ENCODE measurements at places on chromosomes 2 and 18.

- DNase-seq: no peak
These were observed 593.4 kb downstream of the DCC start for GRCh38 chr18:52933356-52933755.

GRCh38 chr2:3266925-3267867, 110.4 kb downstream of the EIPR1 start:
- no peak for DNase-seq

DNA sequence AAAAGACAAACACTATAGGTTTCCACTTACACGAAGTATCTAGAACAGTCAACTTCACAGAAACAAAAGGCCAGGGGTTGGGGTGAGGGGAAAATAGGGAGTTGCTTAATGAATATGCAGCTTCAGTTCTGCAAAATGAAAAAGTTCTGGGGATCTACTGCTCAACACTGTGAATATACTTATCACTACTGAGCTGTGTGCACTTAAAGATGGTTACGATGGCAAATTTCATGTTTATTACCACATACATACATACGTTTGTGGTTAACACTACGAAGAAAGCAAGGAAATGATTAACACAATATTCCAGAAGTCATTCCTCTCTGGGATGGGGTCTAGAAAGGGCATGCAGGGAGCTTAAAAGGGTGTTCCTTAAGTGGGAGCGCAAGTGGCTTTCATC, 19.3 kb downstream of the MBOAT2 start:
- no peak for DNase-seq

GRCh38 chr18:27600245-27600644, 415.1 kb upstream of the CHST9 start:
- DNase-seq: no peak

DNA sequence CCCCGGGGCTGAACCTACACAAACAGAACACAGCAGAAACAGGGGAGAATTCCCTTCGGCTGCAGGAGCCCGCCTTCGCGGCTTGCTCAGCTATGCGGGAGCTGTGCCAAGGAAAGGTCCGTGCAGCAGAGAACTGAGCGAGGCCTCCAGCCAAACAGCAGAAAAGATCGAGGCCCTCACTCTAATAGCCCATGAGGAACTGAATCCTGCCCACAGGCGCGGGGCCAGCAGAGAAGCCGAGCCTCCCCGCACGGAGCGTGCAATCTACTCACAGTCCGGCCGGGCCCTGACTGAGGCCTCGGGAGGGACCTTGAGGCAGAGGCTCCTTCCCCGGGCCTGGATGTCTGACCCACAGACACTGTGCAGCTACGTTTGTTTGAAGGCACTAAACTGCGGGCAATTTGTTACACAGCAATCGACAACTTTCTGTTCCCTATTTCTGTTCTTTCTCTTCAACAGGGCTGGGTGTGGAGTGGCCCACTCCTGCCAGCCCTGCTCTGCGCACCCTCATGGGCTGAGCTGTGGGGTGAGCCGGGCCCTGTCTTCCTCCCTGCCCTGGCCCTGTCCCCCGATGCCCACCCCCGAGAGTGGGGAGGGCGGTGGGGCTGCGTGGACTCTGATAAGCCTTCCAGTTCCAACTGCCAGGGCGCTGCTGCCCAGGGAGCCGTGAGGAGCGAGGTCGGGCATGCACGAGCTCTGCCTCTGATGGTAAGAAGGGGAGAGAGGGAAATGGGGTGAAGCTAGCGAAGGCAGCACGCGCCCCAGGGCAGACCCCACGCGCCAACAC, 13.7 kb downstream of the HES6 start:
- DNase-seq: no peak

DNA sequence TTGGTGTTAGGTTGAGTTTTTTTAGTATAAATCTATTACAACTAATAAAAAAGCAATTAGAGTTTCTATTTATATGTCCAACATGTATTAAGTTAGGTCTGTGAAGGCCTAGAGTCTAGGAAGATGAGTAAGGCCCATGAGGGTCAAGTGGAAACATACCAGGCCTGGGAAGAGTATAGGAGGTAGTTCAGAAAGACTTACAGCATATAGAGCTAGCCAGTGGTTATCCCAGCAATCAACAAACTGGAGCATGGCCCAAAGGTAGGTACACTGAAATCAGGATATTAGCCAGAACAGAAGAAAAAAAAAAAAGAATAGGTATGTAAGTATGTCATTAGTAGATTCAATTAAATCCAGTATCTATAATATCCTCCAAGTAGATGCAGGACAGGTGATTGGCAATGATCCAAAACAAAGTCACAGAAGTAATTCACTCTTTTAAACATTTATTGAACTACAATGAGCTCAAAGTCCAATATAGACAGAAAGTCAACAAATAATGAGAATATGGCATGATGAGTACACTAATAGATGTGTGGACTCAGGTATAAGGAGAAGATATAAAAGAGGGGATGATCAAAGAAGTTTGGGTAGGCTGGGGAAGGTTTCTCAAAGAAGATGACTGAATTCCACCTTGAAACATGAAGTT, 70.3 kb downstream of the IKZF2 start:
- DNase-seq: no peak

DNA sequence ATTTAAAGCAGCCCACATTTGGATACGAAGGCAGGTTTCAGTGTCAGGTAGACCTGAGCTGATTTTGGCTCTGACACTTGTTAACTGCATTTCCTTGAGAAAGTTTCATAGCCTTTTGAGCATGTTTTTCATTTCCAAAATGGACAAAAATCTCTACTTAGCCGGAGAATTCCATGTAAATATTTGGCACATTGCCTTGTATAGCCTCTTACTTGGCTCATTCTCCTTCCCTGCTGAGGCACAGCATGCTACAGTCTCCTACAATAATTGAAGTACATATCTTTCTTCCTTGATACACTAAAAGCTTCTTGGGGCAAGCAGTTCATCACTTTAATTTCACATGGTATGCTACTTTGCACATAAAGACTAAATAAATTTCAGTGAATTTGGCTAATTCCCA, 772.2 kb upstream of the CHAC2 start:
- no peak for DNase-seq

- no peak for DNase-seq
These were observed 203.9 kb downstream of the MTX2 start for GRCh38 chr2:176473177-176473576.

DNA sequence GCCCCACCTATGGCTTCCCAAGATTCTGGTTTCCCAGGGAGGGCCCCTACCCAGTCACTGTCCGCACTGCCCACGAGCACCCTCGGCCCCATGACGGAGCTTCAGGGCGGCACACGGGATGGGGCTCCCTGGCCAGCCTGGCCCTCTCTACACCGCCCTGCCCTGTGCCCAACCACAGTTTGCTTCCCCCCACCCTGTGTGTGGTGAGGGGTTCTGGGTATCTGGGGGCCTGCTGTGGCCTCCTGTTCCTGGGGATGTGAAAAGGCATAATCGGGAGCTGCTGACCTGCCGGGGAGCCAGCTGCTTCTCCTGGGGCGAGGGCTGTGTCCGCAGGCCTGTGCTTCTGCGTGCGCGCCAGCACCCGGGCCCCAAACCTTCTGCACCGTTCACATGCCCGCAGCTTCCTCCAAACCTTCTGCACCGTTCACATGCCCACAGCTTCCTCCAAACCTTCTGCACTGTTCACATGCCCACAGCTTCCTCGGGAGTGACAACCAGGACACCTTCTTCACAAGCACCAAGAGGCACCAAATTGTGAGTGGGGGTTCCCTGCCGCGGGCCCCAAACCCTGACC, 12.4 kb downstream of the ANO7 start:
- no peak for DNase-seq

DNA sequence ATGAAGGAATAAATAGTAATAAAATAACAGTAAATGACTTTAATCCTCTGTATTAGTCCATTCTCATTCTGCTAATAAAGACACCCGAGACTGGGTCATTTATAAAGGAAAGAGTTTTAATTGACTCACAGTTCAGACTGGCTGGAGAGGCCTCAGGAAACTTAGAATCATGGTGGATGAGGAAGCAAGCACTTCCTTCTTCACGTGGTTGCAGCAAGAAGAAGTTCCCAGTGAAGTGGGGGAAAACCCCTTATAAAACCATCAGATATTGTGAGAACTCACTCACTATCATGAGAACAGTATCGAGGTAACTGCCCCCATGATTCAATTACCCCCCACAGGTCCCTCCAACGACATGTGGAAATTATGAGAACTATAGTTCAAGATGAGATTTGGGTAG, 727.9 kb upstream of the LINC00305 start:
- no peak for DNase-seq

GRCh38 chr2:21812766-21813165, 689.0 kb downstream of the TDRD15 start:
- DNase-seq: no peak

DNA sequence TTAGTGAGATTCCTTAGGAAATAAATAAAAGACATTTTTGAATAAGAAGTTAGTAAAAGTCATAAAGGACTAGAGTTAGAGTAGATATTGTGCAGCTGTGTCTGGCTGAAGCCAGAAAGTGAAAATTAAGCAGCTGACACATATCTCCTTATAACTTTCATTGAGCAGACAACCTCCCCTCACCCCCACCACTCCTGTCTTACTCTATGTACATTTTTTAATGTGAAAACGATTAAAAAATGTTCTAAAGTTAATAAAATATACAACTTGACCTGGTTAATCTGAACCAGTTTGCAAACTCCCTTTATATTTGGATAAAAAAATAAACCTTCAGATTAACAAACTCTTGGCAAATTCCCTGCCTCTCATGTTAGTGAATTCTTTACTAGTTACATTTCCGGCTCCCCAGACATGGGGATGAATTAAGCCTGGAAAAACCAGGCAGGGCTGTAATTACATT, 462.8 kb downstream of the MEIS1 start:
- no peak for DNase-seq

- no peak for DNase-seq
These were observed 131.7 kb downstream of the RAB3GAP1 start for GRCh38 chr2:135183822-135184221.

DNA sequence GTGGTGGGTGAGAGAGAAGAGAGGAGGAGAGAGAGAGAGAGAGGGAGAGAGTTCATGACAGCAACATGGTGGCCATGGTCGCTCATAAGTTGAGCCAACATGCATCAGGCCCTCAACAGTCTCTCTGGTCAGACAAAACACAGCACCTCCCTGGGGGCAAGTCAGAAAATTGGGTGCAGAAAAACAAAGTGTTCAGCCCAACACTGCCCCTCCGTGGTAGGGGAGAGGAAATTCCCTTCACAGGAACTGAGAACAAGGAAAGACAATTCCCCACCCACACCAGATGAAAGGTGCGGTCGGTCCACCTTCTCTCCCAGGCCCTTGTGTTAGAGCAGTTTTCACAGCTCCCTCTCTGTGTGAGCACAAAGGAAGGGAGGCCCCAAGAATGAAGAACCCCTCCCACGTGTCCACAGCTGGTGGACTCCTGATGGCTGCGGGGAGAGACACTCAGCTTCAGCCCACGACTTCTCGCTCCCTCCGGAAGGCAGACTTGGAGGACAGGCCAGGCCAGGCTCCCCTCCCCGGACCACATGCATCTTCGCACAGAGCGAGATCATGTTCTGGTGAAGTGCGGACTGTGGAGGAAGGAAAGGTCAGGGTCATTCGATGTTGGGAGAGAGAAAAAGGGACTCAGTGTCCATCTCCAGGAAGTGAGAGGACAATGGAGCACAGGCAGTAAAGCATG, 181.7 kb downstream of the ANAPC1 start:
- DNase-seq: peak; percentile 78

- DNase-seq: no peak
These were observed 80.3 kb downstream of the NPAS2 start for GRCh38 chr2:100900156-100900795.

- no peak for DNase-seq
These were observed 33.1 kb downstream of the EN1 start for GRCh38 chr2:118814368-118814767.

GRCh38 chr2:141699573-141699972, 431.2 kb downstream of the LRP1B start:
- no peak for DNase-seq

GRCh38 chr18:36769611-36770314, 59.0 kb downstream of the TPGS2 start:
- peak; percentile 59 for DNase-seq

- no peak for DNase-seq
These were observed 79.6 kb downstream of the TNS1 start for GRCh38 chr2:217923007-217923686.

GRCh38 chr2:171056307-171056706, 104.4 kb downstream of the TLK1 start:
- DNase-seq: no peak

- DNase-seq: no peak
These were observed 12.5 kb downstream of the SDC1 start for GRCh38 chr2:20212459-20212870.

DNA sequence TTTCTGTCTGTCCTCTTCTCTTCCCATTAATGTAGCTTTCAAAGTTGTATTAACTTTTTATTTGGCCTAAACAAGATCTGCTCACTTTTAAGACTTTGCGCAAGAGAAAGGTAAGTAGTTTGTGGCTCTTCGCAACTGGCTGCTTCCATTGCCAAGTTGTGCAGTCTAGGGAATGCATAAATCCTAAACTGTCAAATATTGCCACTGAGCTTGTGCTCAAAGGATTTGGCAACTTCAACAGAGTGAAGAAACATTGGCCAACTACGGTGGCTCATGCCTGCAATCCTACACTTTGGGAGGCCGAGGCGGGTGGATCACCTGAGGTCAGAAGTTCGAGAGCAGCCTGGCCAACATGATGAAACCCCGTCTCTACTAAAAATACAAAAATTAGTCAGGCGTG, 826.4 kb downstream of the EPHA4 start:
- DNase-seq: no peak

- peak; percentile 59 for DNase-seq
These were observed 9.0 kb downstream of the DTNB start for GRCh38 chr2:25664183-25664964.

DNA sequence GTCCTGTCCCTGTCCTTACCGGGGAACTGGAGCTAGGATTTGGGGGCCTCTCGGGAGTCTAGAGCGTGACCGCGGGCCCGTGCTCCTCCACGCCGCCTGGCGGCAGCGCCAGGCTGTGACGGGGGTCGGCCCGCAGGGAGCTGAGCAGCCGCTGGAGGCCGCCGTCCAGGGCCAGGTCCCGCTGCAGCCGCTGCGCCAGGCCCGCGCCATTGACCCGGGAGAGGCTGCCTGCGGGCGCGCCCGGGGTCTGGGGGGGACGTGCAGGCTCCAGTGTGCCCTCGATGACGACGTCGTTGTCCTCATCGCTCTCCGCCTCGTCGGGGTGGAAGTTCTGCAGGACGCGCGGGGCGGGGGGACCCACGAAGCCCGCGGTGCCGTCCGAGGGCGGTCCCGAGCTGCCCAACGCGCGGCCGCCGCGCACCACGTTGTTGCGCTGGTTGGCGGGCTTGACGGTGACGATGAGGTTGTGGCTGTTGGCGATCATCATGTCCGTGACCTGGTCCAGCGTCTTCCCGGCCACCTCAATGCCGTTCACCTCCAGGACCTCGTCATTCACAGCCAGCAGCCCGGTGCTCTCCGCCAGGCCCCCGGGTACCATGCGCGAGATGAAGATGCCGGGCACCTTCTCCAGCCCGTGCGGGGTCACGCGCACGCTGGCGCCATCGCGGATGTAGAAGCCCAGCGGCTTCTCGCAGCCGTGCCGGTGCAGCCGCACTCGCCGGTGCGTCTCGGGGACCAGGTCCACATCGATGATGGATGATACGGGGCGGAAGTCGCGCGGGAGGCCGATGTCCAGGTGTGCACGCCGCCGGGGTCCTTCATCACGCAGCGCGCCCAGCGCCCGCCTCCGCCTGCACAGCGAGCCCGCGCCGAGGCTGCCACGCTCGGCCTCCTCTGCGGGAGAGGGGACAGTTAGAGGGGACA, 50.9 kb downstream of the ADNP2 start:
- DNase-seq: no peak

GRCh38 chr18:57352271-57352701, at the start of gene ST8SIA3:
TSS of gene ST8SIA3 (plus strand) at chr18:57352557. CDS start at chr18:57352847, 290 bp downstream.
- no peak for DNase-seq

- DNase-seq: no peak
These were observed 389.7 kb downstream of the TXNL1 start for GRCh38 chr18:56248610-56249235.

- no peak for DNase-seq
These were observed 849.9 kb downstream of the DCDC2C start for GRCh38 chr2:4553241-4553640.

All from HuH-7 (cell line).